ENCODE measurements at places on chromosomes 6 and 20.
A peak's percentile ranks its signal among the peaks of the same experiment; 100 is the strongest.

DNA sequence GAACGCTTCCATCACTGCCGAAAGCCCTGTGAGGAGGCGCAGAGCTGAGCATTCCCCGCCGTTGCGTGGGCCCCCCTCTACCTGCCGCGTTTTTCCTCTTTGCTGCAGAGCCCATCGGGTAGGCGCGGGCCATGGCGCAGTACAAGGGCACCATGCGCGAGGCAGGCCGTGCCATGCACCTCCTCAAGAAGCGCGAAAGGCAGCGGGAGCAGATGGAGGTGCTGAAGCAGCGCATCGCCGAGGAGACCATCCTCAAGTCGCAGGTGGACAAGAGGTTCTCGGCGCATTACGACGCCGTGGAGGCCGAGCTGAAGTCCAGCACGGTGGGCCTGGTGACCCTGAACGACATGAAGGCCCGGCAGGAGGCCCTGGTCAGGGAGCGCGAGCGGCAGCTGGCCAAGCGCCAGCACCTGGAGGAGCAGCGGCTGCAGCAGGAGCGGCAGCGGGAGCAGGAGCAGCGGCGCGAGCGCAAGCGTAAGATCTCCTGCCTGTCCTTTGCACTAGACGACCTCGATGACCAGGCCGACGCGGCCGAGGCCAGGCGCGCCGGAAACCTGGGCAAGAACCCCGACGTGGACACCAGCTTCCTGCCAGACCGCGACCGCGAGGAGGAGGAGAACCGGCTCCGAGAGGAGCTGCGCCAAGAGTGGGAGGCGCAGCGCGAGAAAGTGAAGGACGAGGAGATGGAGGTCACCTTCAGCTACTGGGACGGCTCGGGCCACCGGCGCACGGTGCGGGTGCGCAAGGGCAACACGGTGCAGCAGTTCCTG, 693 bp downstream of the FAM50B start:
- DNase-seq, result peak; percentile 45

DNA sequence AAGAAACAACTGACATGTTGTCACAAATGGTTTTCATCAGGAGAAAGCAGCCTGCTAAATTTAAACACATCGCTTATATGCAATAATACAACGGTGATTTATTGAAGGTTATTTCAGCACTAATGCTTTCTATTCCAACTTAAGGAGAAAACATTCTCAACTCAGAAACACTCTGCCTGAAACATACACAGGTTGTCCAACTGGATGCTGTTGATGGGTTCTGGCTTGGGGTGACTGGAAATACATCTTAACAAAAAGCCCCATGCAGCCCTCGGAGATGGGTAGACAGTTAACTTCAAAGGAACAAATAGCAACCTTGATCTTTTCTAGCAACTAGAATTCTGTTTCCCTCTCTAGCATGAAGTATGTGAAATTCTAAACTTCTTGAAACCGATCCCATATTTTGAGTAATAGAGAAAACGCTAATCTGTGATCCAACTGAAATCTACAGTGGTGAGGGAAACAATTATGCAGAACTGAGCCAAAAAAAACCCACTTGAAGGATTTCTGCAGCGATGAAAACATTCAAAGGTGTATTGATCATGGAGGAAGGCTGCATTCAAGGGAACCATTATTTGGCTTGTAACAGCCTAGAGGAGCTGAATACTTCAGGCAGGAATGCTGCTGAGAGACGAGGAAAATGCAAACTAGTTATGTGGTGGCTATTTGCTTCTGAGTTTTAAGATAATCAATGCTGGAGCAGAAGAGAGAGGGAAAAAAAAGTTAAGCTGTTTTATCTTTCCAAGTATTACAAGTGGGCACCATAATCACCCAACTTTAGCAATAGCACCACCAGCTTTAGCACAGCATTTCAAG, 6.9 kb downstream of the ZMYND8 start:
- DNase-seq, result peak; percentile 67

DNA sequence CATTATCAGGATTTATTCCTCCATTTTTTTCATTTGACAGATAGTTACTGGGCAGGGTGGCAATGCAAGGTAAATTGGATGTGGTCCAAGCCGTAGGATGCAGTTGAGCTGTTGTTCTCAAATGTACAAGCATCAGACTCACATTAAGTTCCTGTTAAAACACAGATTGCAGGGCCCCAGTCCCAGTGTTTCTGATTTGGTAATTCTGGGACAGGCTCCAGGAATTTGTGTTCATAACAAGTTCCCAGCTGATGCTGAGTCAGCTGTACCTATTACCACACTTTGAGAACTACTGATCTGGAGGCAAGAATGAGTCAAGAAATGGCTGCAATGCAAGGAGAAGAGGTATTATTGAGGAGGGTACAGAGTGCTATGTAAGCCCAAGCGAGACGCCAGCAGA, 11.7 kb downstream of the TMEM244 start:
- no peak for DNase-seq

GRCh38 chr20:24146231-24146634, 157.7 kb upstream of the GGTLC1 start:
- DNase-seq, result no peak

DNA sequence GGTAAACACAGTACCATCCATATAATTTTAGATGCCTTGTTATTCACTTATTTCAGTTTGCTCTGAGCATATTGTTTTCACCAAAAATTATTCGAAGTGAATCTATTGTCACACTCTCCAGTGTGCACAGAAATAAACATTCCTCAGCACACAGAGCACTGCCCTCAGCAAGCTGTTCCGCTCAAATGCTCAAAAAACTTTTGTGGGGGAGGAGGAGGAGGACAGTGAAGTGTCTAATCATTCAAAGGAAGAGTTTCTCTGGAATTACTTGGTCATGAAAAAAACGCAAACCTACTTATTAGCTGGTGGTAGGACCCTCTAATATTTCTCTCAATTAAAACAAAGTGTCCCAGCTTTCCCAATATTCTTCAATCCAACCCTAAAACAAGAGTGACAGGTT, 88.3 kb downstream of the DTNBP1 start:
- DNase-seq, result no peak

Data from GM23338 (cell line).